ENCODE measurements at places on chromosomes 7 and 10. TPM values are rescaled to one million over a fixed set of nuclear protein-coding genes. Genes with fewer than 3 reads are reported as not detected.

Gene SYT15B
- 0.61 TPM for polyA plus RNA-seq

DNA sequence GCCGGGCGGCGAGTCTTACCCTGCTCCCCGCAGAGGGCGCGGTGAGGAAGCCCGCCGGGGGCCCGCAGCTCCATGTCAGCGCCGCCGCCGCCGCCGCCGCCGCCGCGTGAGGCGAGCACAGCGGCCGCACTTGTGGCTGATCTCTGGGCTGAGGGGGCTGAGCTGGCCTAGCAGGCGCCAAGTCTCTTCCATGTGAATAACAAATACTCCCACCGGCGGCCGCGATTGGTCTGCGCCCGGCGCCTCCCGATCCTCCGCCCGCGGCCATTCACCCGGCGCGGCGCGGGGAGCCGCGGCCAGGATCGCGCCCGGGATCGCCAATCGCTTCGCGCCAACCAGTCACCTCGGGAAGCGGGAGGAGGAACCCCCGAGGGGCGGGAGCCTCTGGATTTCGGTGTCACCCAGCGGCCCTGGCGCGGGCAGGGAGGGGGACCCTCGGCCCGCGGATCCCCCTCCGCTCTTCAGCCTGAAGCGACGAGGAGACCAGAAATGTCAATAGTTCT is at the start of gene GRM8:
Gene GRM8, minus strand, starts transcription at position 164 of the 503 bp plus-strand sequence.
- peak; percentile 84 for DNase-seq

GRCh38 chr10:58575491-58575890 is 62.8 kb downstream of the BICC1 start:
- DNase-seq: peak; percentile 17

Gene TRDMT1
- polyA plus RNA-seq: 3.0 TPM

DNA sequence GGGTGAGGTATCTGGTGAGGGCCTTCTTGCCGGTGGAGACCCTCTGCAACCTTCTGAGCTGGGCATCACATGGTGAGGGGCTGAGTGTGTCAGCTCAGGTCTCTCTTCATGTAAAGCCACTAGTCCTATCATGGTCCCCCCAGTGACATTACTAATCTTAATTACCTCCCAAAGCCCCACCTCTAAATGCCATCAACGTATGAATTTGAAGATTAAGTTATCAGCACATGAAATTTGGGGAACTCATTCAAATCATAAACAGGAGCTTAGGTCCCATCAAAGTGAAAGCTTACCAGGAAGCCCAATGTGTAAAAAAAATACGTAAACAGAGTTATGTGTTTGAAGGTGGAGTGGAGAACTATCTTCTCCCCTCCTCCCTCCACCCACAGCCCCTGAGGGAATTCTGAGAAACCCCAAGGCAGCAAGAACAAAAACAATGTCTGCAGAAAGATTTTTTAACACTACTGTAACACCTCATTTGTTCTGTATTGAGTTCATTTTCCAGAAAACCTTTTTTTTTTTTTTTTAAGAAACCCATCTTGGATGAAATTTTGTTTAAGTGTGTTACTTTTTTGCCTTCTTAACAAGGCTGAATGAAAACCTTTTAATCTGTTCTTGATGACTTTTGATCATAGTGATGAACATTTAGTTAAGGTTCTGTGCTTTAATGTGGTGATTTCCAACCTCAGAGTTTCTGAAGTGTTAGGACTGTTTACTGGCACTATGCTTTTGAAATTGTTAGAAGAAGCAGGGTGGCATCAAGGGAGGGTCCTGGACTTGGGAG is 19.1 kb upstream of the PCGF5 start:
- no peak for DNase-seq

DNA sequence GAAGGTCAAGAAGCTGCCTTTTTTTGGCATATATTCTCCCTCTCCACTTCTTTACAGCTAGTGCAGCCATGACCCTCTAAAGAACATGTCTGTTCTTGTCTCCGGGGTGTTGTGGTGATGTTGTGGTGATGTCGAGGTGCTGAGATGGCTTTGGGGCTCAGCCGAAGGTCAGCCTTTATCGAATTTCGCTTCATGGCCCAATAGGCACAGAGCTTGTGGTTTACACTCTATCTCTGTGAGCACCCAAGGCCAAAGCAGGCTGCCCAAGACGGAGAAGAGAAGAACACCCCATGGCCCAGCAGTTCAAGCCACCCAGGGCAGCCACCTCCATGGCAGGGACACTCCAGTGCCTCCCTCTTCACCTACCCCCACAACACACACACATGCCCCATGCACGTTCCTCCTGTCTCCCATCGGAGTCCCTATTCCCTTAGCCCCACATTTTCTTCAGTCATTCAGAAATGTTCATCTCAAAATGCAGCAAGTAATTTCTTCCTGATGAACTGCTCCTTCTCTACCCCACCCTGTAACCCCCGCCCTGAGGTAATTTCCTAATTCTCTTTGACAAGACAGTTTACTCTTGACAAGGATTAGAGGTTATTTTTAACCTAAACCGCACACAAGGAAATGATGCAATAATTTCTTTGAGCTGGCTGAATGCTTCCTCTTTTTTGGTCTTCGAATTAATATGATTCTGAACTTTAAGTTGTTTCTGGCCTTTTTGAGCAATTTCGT is 18.6 kb upstream of the ADRB1 start:
- DNase-seq: no peak

All from brain (organoid and tissue), 16 donors.